Spleen (tissue), 13 donors: ENCODE measurements at places on chromosomes 11 and 22. TPM values are rescaled to one million over a fixed set of nuclear protein-coding genes. Genes with fewer than 3 reads are reported as not detected.

APOL4 gene
- total RNA-seq: not detected

SAA2 gene
- not detected for total RNA-seq

TMEM86A gene
- total RNA-seq: 9.6 TPM

- no peak overlapping the region for H3K4me3 ChIP-seq
- no peaks in the 10 kb centered on the region for H3K27me3 ChIP-seq
- H3K36me3 ChIP-seq: no peaks in the 10 kb centered on the region
- no peak overlapping the region for H3K27ac ChIP-seq
Observed at GRCh38 chr22:22076932-22077703, 94.5 kb upstream of the TOP3B start.

DNA sequence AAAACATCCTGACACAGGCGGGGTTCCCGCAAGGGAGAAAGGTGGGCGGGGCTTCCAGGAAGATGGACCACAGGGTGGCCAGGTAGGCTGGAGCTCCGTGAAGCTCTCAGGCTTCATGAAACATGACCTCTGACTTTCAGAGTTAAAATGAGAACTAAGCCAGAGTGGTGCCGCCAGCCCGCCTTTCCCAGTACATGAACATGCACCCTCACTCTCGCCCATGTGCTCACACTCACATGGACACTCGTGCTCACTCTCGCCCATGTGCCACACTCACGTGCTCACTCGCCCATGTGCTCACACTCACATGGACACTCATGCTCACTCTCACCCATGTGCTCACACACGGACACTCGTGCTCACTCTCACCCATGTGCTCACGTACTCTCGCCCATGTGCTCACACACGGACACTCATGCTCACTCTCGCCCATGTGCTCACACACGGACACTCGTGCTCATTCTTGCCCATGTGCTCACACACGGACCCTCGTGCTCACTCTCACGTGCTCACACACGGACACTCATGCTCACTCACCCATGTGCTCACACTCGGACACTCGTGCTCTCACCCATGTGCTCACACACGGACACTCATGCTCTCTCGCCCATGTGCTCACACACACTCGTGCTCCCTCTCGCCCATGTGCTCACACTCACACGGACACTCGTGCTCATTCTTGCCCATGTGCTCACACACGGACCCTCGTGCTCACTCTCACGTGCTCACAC, 10.0 kb downstream of the RNH1 start:
- no peak for DNase-seq
- H3K27me3 ChIP-seq: no peaks in the 10 kb centered on the region
- no peak overlapping the region for H3K4me3 ChIP-seq
- H3K36me3 ChIP-seq: peaks cover 90% of the 10 kb centered on the region
- no peak overlapping the region for H3K27ac ChIP-seq

- peak; percentile 60 for DNase-seq
- H3K4me1 ChIP-seq: no peaks in the 10 kb centered on the region
- no peaks in the 10 kb centered on the region for H3K27me3 ChIP-seq
- no peak overlapping the region for H3K4me3 ChIP-seq
Observed at GRCh38 chr11:69512790-69513189, 31.3 kb downstream of the LINC01488 start.

GRCh38 chr11:35765211-35765610, 102.6 kb downstream of the TRIM44 start:
- H3K4me3 ChIP-seq: no peak overlapping the region
- peaks cover 13% of the 10 kb centered on the region for H3K4me1 ChIP-seq
- DNase-seq: no peak
- no peak overlapping the region for H3K27ac ChIP-seq

DNA sequence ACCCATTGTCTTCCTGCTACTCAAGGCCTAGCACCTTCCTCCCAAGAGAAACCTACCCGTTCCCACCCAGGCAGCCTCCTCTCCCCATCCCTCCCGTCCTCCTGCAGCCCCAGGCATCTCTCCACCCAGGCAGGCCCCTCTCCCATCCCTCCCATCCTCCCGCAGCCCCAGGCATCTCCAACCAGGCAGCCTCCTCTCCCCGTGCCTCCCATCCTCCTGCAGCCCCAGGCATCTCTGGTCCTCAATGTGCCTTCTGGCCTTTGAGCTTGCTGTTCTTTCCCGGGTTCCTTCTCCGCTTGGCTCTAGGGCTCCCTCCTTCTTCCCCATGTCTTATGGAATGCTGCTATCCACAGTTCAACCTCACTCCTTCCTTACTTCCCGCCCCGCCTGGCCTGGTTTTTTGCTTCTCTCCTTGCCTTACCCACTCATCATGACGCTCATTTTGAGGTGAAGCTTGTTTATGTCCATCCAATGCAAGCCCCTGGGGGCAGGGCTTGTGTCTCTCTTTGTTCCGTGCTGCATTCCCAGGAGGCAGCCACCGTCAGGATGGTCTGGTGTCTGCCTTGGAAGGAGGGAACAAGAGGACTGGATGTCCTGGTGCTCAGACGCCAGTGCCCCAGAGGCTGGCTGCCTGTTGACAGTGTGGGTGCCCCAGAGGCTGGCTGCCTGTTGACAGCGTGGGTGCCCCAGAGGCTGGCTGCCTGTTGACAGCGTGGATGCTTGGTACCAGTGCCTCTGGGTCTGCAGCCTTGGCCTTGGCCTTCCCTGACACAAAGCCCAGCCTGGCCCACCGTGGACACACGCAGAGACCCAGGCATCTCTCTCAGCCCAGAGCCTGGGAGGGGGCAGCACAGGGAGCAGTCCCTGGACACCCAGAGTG, 815.7 kb downstream of the BRD1 start:
- no peak overlapping the region for H3K4me3 ChIP-seq
- H3K36me3 ChIP-seq: no peaks in the 10 kb centered on the region
- H3K27ac ChIP-seq: no peak overlapping the region
- H3K4me1 ChIP-seq: no peaks in the 10 kb centered on the region
- peaks cover 4% of the 10 kb centered on the region for H3K27me3 ChIP-seq
- DNase-seq: peak; percentile 37

DNA sequence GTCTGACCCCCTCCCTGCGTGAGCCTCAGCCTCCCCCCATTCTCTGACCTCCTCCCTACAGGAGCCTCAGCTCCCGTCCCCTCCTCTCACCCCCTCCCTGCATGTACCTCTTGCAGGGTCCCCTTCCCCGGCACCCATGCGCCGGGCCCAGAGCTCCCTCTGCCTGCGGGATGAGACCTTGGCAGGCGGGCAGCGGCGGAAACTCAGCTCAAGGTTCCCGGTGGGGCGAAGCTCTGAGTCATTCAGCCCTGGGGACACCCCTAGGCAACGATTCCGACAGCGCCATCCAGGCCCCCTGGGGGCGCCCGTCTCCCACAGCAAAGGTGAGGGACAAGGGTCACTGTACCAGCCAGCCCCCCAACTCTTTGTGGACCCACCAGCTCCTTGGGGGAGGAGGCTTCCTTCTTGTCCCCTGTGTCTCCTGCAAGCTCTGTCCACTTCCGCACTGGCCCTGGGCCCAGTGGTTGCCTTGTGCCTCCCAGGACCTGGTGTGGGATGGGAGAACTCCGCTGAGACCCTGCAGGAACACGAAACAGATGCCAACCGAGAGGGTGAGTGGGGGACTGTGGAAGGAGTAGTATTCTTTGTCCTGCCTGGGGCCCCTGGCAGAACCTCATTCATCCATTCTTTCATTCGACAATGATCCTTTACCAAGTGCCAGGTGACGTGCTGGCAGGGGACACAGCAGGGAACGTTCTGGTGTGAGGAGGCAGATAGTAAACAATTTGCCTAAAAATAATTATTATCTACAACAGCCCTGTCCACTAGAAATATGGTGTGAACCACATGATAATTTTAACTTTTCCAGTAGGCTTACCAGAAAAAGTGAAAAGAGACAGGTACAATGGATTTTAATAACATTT, 3.7 kb upstream of the RPS6KA4 start:
- H3K27ac ChIP-seq: peak overlapping the region; percentile 73
- peaks cover 71% of the 10 kb centered on the region for H3K4me1 ChIP-seq
- peak overlapping the region; percentile 61 for H3K4me3 ChIP-seq
- peak; percentile 92 for DNase-seq
- no peaks in the 10 kb centered on the region for H3K27me3 ChIP-seq

DNA sequence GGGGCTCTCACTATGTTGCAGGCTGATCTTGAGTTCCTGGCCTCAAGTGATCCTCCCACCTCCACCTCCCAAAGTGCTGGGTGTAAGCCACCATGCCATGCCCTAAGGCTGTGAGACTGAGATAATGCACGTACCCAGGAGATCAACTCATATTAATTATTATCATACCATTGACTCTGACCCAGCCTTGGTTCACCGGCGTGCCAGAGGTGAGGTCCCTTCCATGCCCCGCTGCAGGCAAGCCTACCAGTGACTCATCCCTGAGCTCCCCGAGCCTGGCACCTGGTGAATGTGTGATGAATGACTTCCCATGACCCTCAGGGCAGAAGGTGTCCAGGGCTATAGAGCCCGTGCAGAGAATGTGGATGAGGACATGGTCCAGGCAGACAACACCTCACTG, 12.1 kb downstream of the GAL3ST1 start:
- no peak overlapping the region for H3K4me3 ChIP-seq
- no peaks in the 10 kb centered on the region for H3K36me3 ChIP-seq

- H3K4me1 ChIP-seq: no peaks in the 10 kb centered on the region
- no peak overlapping the region for H3K4me3 ChIP-seq
- DNase-seq: peak; percentile 56
- H3K36me3 ChIP-seq: no peaks in the 10 kb centered on the region
- no peak overlapping the region for H3K27ac ChIP-seq
- peaks cover 56% of the 10 kb centered on the region for H3K27me3 ChIP-seq
Observed at GRCh38 chr22:49712195-49712791, 115.4 kb downstream of the BRD1 start.

- no peaks in the 10 kb centered on the region for H3K36me3 ChIP-seq
- H3K4me1 ChIP-seq: peaks cover 39% of the 10 kb centered on the region
- DNase-seq: no peak
Observed at GRCh38 chr22:46649141-46650077, 29.2 kb downstream of the GRAMD4 start.

DNA sequence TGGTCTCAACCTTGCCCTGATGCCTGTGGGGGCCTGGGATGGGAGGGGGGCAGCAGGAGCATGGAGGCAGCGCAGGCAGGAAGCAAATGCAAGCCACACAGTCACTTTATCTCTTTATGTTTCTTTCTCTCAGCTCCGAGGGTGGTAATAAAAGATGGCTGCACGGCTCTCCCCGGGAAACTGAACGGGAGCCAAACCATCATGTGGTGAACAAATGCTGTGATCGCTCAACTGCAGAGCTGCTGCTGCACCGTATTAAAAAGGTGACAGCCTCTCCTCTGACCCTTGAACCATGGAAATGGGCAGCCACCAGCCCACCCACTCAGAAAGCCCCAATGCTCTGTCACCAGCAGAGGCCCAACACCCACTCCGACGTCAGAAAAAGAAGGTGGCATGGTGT, 110.0 kb downstream of the TIMP3 start:
- no peak overlapping the region for H3K27ac ChIP-seq
- no peak for DNase-seq
- no peaks in the 10 kb centered on the region for H3K36me3 ChIP-seq
- no peaks in the 10 kb centered on the region for H3K27me3 ChIP-seq
- H3K4me3 ChIP-seq: no peak overlapping the region

GRCh38 chr22:22112533-22113294, 130.1 kb upstream of the TOP3B start:
- DNase-seq: no peak
- no peak overlapping the region for H3K4me3 ChIP-seq
- no peak overlapping the region for H3K27ac ChIP-seq
- H3K4me1 ChIP-seq: peaks cover 3% of the 10 kb centered on the region
- H3K36me3 ChIP-seq: no peaks in the 10 kb centered on the region

DNA sequence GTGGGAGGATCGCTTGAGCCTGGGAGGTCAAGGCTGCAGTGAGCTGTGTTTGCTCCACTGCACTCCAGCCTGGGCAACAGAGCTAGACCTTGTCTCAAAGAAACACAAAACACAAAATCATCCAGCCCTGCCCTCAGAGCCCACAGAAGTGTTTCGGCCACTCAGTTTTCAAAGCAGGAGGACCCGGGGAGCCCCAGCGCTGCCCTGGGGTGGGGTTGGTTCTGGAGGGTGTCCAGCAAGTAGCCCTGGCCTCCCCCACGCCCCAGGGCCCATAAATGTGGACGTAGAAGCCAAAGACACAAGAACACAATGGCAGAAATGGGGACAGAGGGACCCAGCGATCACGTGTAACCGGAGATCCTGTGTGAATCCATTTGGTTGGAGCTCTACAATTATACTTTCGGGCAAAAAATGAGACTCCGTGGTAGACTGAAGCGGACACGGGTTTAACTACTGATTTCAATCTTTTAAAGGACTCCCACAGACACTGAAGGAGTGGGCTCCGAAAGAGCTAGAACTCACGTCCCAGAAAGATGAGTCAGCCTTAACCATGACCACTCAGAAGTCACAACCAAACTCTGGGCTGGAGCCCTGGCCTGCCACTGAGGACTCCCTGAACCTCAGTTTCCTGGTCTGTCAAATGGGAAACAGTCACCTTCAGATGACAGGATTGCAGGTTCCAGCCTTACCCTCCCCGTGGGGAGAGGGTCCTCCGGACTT, 9.0 kb upstream of the CYTH4 start:
- DNase-seq: peak; percentile 65
- no peaks in the 10 kb centered on the region for H3K27me3 ChIP-seq
- H3K36me3 ChIP-seq: no peaks in the 10 kb centered on the region
- no peak overlapping the region for H3K27ac ChIP-seq

- H3K4me3 ChIP-seq: no peak overlapping the region
- no peaks in the 10 kb centered on the region for H3K27me3 ChIP-seq
- peaks cover 6% of the 10 kb centered on the region for H3K4me1 ChIP-seq
- H3K36me3 ChIP-seq: peaks cover 52% of the 10 kb centered on the region
- no peak for DNase-seq
- H3K27ac ChIP-seq: no peak overlapping the region
Observed at GRCh38 chr11:66607126-66607834, 9.2 kb upstream of the RBM14 start.

DNA sequence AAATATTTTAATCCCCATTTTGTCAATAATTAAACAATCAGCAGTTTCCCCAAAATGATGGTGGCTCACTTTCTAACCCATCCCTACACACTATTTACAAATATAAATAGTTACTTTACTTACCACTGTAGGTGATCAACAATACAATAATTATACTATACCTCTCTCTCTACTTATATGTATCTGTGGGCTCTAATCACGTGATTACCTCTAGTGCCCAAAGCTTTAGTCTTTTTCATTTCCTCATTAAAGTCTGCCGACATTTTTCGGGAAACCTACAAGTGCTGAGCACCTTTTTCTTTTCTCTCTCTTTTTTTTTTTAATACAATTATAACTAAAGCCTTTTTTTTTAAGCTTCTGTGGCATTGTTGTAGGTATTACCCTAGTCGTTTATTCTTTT, 23.9 kb downstream of the DLG2 start:
- no peak for DNase-seq
- no peaks in the 10 kb centered on the region for H3K27me3 ChIP-seq

DNA sequence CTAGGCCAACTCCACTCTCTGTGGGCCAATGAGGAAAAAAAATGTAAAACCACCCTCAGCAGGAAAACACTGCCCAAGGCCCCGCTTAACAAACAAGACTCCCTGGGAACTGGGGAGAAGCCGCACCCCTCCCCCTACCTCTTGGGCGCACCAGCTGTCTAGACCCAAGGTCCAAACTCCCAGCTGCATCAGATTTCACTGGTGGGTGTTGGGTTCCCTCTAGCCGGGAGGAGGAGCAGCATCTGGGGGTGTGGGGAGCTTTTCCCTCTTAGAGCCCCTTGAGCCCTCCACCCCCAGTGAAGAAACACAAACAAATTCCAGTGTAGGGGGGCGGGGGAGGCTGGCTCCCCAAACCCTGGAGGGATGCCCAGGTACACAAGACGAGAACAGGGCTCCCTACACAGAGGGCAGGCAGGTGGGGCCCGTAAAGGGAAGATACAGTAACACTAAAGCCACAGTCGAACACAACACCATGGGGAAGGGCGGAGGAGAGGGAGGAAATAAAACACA, 64.9 kb downstream of the NECTIN1 start:
- no peak overlapping the region for H3K27ac ChIP-seq
- no peak overlapping the region for H3K4me3 ChIP-seq
- no peaks in the 10 kb centered on the region for H3K36me3 ChIP-seq
- no peak for DNase-seq
- H3K27me3 ChIP-seq: no peaks in the 10 kb centered on the region
